ENCODE measurements at places on chromosomes 13 and 19.

GRCh38 chr19:4710281-4710600 is 13.4 kb downstream of the DPP9 start:
- no peak for DNase-seq

DNA sequence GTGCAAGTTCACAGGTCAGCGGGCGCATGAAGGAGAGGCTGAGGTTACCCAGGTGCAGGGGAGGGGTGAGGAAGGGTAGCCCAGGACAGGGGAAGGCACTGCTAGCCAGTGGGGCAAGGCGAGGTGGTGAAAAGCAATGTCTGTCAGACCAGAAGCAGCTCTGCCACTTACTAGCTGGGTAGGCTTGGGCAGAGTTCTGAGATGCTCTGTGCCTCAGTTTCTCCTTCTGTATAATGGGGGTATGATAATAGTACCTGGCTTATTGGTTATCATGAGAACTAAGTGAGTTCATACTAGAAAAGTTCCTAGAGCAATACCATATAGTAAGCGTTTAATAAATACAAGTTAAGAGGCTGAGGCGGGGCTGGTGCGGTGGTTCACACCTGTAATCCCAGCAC is 14.3 kb upstream of the SCN1B start:
- no peak for DNase-seq

DNA sequence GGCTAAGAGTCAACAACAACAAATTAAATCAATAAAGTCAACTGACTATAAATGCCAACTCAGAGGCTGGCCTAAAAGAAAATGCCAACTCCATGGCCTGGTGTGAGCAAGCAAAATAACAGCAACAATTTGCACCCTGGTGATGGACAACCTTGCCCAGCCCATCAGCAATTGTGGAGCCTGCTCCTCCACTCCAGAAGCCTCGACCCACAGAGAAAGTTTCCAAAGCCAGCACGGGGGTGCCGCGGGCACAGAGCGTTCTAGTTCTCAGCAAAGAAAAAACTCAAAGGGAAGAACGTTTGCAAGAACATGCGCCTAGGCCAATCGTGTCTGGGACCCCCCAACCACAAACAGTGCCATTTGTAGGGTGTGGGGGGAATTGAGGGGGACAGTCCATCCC is 11.3 kb downstream of the EPS15L1 start:
- no peak for DNase-seq

DNA sequence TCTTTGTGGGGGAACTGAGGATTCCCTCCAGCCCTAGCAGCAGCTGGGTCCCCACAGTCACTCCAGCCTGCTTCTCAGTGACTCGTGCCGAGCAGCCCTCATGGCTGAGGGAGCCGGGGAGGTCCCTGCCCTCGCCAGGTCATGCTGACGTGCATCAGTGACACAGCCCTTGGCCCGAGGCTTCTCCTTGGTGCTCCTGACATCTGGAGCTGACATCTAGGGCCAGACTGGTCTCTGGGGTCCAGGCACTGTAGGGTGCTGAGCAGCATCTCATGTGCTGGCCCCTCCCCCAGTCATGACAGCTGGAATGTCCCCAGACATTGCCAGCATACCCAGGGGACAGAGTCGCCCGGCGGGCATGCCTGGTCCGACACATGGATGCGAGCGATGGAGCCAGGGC is 14.4 kb downstream of the COMP start:
- DNase-seq = no peak

GRCh38 chr13:39910833-39911232 is 255.4 kb downstream of the COG6 start:
- no peak for DNase-seq

DNA sequence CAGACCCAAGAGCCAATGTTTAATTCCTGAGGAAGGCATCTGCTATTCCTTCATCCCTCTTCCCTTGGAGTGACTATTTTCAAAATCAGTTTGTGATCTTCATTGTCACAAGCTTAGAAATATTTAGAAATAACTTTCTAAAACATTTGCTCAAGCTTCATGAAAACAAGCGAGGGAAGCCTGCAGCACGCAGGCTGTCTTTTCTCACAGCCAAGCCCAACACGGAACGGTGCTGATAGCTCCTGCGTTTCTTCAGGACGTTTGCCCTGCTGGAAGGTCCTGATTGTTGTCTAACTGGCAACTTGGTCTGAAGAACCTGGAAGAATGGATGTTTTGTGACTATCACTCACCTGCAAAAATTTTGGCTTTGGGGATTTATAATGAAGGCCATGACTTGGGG is 152.5 kb downstream of the FGF9 start:
- no peak for DNase-seq

DNA sequence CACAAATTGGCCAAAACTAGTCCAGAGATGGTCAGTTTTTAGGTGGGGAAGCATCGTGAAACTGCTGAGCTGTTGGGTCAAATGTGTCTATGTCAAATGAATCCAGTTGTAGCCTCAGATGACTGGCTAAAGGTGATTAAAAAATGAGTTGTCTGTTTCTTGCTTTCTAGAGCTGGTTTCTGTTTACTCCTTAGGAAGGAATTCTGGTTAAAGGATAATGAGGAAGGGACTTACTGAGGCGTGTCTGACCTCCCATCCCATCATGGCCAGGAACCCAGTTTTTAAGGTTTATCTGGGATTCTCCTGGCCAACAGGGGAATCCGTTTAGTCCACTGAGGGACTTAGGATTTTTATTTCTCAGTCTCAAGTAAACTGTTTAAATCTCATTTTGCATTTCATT is 256.5 kb downstream of the UQCRFS1 start:
- DNase-seq = no peak

GRCh38 chr19:11446652-11447301 is 11.3 kb downstream of the PRKCSH start:
- no peak for DNase-seq

DNA sequence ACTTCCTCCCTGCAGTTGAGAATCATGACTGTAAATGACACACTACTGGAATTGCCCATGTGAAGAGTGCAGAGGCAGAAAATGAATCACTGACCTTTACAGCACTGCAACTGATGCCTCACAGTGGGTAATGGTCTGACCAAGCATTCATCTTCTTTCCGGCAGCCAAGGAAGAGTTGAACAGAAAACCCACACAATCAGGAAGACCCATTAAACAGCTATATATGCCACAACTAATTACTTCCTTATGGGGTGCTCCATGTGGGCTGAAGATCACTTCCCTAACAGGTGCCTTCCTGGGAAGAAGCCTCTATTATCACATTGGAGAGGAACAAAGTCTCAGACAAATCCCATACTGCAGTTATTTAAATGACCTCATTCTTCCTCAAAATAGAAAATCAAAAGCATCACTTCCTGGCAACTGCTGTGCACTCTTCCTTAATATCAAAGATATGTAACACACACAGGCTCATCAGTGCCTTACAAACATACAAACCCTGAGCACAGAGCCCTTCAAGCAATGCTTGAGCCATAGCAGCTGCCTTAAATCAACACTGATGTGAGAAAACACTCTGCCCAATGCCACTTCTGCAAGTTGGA is 45.8 kb downstream of the RUBCNL start:
- DNase-seq = no peak

- no peak for DNase-seq
Measured at GRCh38 chr19:44050740-44051649, 841 bp upstream of the ZNF223 start.

DNA sequence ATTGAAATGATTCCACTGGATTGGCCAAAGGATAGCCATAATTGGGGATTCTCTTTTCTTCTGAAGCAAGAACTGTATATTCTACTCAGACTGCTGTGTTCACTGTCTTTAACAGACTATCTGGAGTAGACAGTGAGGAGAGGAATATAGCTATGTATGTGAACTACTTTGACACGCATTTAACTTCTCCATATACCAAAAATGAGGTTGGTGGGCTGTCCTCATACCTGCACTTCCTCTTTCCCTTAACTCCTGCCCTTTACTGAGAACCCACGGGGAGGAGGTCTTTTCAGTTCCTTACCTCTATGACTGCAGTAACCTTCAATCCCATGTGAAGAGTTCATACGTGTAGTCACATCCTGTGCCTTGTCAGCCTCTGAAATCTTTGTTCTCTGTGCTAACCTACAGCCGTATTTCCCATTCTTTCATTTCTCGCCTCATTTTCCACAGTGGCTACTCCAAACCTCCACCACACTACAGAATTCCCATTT is 305.8 kb downstream of the MTUS2 start:
- no peak for DNase-seq
